ENCODE measurements at places on chromosomes 6 and 20. TPM values are rescaled to one million over a fixed set of nuclear protein-coding genes. Genes with fewer than 3 reads are reported as not detected.

DNA sequence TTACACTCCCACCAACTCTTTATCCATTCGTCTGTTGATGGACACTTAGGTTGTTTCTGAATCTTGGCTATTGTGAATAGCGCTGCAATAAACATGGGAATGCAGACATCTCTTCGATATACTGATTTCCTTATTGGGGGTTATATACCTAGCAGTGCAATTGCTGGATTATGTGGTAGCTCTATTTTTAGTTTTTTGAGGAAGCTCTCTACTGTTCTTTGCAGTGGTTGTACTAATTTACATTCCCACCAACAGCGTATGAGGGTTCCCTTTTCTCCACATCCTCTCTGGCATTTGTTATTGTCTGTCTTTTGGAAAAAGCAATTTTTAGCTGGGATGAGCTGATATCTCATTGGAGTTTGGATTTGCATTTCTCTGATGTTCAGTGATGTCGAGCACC lies 4.6 kb upstream of the PFDN4 start:
- peaks cover 2% of the 10 kb centered on the region for H3K4me1 ChIP-seq
- no peaks in the 10 kb centered on the region for H3K36me3 ChIP-seq
- H3K27me3 ChIP-seq: peaks cover 2% of the 10 kb centered on the region
- no peak for DNase-seq
- no peak overlapping the region for H3K4me3 ChIP-seq

GRCh38 chr6:67221226-67221625 lies 1413.9 kb upstream of the ADGRB3 start:
- H3K27ac ChIP-seq: no peak overlapping the region
- H3K27me3 ChIP-seq: peaks cover 5% of the 10 kb centered on the region
- no peaks in the 10 kb centered on the region for H3K36me3 ChIP-seq
- no peak overlapping the region for H3K4me3 ChIP-seq

DNA sequence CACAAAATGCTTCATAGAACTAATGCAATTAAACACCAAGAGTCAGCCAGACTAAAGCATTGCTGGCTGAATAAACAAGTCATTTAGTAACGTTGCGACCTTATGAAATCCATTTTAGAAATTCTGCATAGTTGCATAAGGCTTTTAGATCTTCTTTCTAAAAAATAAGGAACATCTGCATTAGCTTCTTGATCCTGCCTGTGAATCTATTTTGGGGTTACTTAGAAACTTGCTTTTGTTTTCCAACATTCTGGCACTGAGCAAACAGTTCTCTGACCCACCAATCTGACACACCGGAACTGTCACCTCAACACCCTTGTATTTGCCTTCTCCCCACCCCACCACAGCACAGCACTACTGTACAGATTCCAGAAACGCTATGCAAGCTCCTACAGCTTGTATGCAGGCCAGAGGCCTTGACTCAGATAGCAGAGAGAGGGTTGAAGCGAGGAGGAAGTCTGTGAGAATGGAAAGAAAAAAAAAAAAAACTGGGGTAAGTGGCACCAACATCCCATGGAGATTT lies 55.0 kb downstream of the KIF13A start:
- H3K4me3 ChIP-seq: no peak overlapping the region
- no peak overlapping the region for H3K27ac ChIP-seq
- no peaks in the 10 kb centered on the region for H3K27me3 ChIP-seq

DNA sequence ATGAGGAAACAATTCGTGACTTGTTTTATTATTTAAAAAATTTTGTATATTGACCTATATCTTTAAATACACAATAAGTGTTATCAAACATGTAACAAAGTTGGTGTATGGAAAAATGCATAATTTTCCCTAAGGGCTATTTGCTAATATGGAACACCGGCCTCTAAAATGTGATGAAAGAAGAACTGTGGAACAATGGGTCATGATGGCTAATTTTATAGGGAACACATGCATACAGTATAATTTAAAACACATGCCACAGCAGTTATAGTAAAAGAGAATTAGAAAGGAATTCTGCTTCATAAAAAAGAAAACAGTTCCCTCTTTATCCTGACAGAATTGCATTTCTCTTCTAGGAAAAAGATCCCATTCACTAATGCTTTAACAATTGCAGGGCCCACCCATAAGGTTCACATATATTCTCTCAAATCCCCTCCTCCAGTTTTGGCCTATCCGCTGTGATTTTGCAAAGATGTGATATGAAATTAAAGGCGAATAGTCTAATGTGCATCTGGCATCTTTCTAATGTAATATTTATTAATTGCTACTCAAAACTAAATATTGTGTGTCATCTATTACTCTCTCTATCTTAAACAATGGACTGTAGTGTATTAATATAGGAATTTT lies 628.1 kb upstream of the CITED2 start:
- no peaks in the 10 kb centered on the region for H3K4me1 ChIP-seq
- H3K27ac ChIP-seq: no peak overlapping the region
- no peaks in the 10 kb centered on the region for H3K27me3 ChIP-seq
- peaks cover 2% of the 10 kb centered on the region for H3K36me3 ChIP-seq
- no peak for DNase-seq

- H3K4me3 ChIP-seq: peak overlapping the region; percentile 81
- peaks cover 5% of the 10 kb centered on the region for H3K27me3 ChIP-seq
- no peak overlapping the region for H3K27ac ChIP-seq
- H3K36me3 ChIP-seq: no peaks in the 10 kb centered on the region
Measured at GRCh38 chr20:2873747-2874041, 413 bp downstream of the PTPRA start.

- DNase-seq: peak; percentile 8
- peak overlapping the region; percentile 90 for H3K27ac ChIP-seq
- H3K27me3 ChIP-seq: peaks cover 16% of the 10 kb centered on the region
- no peak overlapping the region for H3K4me3 ChIP-seq
- H3K36me3 ChIP-seq: peaks cover 7% of the 10 kb centered on the region
- H3K4me1 ChIP-seq: peaks cover 54% of the 10 kb centered on the region
Measured at GRCh38 chr6:166483026-166483425, 100.3 kb upstream of the MPC1 start.

Gene KCNG1
- total RNA-seq: 3.6 TPM

DNA sequence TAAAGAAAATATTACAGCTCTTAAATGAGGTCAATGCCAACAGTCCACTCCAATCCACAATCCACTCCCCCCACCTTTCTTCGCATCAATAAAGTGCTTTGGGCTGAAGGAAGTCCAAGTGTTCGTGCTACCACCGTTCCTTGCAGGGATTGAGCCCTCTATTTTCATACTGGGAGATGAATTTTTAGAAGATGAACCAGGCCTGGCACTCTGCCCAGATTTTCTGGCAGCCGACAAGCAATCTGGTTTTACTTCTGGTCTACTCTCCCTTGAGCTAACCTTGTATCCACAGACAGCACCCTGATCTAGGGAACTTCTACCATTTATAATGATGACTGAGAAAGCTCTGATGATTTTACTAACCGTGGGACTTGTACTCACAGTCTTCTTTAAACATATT lies 72.3 kb downstream of the BTBD9 start:
- H3K27ac ChIP-seq: no peak overlapping the region
- H3K36me3 ChIP-seq: peaks cover 3% of the 10 kb centered on the region
- no peak for DNase-seq

Gene PLTP
- total RNA-seq: 29.7 TPM

GRCh38 chr6:5442916-5443315 lies 181.6 kb downstream of the FARS2 start:
- no peak overlapping the region for H3K4me3 ChIP-seq
- H3K27ac ChIP-seq: no peak overlapping the region
- DNase-seq: no peak
- peaks cover 9% of the 10 kb centered on the region for H3K4me1 ChIP-seq

DNA sequence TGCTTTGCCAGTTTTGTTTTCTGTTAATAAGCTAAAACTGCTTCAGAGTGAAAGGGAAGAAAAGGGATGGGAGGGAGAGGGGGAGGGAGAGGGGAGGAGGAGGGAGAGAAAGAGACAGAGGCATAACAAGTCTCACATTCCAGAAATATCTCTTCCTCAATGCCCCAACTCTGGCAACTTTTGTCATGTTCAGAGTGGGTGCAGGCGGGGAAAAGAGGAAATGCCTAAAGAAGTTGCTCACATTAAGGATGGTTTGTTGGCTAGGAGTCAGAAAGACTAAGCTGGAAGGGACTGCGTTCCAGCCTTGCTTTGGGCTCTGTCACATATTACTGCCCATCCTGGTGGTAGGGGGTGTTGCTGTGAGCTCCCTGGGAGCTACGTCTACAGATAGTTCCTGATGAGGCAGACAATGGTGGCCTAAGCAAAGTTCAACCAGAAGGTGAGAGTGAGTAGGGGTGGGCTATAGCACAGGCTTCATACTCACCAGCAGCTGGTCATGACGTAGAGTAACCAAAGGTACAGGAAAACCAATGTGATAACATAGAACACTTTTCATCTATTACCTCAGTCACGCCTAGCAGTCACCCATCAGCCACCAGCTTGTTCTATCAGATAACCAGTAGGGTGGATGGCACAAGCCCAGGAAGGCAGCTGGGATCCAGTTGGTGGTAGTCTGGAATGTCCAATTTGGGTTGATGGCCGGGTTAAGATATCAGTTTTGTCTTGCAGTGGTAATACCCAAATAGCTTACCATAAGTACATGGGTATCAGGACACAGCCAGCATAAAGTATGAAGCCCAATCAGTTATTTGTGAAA lies 2.1 kb downstream of the TSPYL4 start:
- peaks cover 34% of the 10 kb centered on the region for H3K4me1 ChIP-seq
- no peak overlapping the region for H3K4me3 ChIP-seq
- peaks cover 1% of the 10 kb centered on the region for H3K27me3 ChIP-seq
- peak overlapping the region; percentile 63 for H3K27ac ChIP-seq

Gene KHDC1L
- total RNA-seq: 2.2 TPM

Gene PLA2G7
- total RNA-seq: 0.44 TPM

Gene ABT1
- 15.9 TPM for total RNA-seq

Gene BPIFB2
- total RNA-seq: not detected

Gene NOL7
- total RNA-seq: 28.0 TPM

DNA sequence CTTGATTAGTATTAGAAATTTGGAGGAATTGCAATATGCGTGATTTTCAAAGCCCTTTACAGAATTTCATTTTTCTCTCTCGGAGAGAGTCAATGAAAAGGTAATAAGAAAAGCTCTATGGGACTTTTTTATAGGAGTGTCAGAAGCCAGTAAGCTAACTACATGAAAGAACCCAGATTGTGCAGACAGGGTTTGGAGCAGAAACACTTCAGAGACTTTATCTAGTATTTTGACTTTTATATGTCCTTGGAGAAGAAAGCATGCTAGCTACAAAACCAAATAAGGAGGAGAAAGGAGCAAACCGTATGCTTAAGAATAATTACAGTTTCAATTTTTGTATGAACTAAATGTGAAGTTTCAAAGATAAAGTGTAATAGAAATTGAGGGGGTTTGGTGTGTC lies 141.7 kb downstream of the C6orf58 start:
- DNase-seq: no peak
- H3K4me1 ChIP-seq: no peaks in the 10 kb centered on the region
- H3K4me3 ChIP-seq: no peak overlapping the region

Gene RIN2
- 108 TPM for total RNA-seq

DNA sequence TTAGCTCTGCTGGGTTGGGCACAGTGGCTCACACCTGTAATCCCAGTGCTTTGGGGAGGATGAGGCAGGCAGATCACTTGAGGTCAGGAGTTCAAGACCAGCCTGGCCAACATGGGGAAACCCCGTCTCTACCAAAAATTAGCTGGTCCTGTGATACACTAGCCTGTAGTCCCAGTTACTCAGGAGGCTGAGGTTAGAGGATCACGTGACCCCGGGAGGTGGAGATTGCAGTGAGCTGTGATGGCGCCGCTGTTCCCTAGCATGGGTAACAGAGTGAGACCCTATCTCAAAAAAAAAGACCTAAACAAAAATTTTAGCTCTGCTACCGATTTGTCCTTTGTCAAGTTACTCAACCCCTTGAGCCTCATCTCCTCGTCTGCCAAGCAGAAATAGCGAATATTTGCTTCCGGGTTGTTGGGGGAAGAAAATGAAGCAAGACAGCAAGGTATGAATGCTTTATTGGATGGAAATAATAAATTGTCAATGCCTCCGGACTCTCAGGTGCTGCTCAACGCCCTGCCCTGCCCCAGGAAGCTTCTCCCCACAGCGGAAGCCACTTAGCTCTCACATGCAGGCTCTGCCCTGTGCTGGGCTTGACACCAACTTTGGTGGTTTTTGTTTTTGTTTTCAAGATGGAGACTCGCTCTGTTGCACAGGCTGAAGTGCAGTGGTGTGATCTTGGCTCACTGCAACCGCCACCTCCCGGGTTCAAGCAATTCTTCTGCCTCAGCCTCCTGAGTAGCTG lies 24.9 kb upstream of the ITCH start:
- H3K36me3 ChIP-seq: no peaks in the 10 kb centered on the region
- H3K27me3 ChIP-seq: no peaks in the 10 kb centered on the region
- DNase-seq: no peak
- no peaks in the 10 kb centered on the region for H3K4me1 ChIP-seq
- H3K4me3 ChIP-seq: no peak overlapping the region

GRCh38 chr6:169883316-169883715 lies 131.9 kb downstream of the ERMARD start:
- no peak overlapping the region for H3K4me3 ChIP-seq
- no peak for DNase-seq
- no peaks in the 10 kb centered on the region for H3K4me1 ChIP-seq
- H3K36me3 ChIP-seq: peaks cover 9% of the 10 kb centered on the region

Gene PXT1
- total RNA-seq: not detected

DNA sequence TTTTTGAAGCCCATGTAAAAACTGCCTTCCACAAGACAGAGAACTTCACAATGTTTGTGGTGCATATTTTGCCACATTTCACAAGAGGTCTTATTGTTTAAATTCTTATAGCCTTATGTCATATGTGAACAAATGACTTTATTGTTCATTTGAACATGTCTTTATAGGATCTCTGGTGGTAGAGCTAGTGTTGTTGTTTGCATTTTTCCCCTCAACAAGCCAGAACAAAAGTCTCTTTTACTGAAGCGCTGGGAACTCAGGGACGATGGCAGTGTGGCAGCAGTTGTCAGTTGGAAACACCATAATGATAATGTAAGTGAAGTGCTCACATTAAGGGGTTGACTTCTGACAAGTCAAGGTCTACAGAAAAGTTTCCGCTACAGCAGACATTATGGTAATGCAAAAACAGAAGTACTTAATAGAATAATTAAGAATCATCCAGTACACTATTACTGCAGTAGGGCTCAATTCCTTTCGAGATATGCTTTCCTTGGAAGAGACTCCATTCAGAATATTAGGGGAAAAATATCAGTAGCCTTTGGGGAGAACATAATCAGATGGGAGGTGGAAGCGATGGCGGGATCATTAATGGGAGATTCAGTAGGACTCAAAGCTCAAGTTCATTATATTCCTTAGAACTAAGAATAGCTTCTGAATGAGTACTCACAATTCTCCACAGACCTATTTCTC lies 180.0 kb downstream of the GJA10 start:
- no peak for DNase-seq
- no peak overlapping the region for H3K4me3 ChIP-seq
- H3K27ac ChIP-seq: no peak overlapping the region
- H3K27me3 ChIP-seq: peaks cover 2% of the 10 kb centered on the region

Gene SAMD5
- 1.6 TPM for total RNA-seq
